ENCODE measurements at places on chromosomes 4 and X. TPM values are rescaled to one million over a fixed set of nuclear protein-coding genes. Genes with fewer than 3 reads are reported as not detected.
A peak's percentile ranks its signal among the peaks of the same experiment; 100 is the strongest.

GRCh38 chrX:38117485-38117884 lies 103.2 kb downstream of the SRPX start:
- no peaks in the 10 kb centered on the region for H3K36me3 ChIP-seq
- H3K27me3 ChIP-seq: no peaks in the 10 kb centered on the region
- no peak overlapping the region for H3K27ac ChIP-seq
- DNase-seq: no peak
- no peaks in the 10 kb centered on the region for H3K4me1 ChIP-seq

DNA sequence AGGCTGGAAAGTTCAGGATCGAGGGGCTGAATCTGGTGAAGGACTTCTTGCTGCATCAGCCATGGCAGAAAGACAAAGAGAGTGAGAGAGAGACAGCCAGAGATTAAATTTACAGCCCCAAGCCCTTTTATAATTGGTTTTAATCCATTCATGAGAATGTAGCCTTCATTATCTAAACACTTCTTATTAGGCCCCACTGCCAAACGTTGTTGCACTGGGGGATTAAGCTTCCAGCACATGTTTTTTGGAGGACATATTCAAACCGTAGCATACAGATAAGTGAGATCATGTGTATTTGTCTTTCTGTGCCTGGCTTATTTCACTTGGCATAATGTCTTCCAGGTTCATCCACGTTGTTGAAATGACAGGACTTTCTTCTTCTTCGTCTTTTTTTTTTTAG lies 524.7 kb downstream of the SPRY1 start:
- H3K27ac ChIP-seq: no peak overlapping the region
- H3K4me1 ChIP-seq: no peaks in the 10 kb centered on the region
- no peak for DNase-seq
- no peaks in the 10 kb centered on the region for H3K27me3 ChIP-seq
- H3K36me3 ChIP-seq: no peaks in the 10 kb centered on the region

GRCh38 chr4:182337366-182337765 lies 94.2 kb downstream of the TENM3 start:
- H3K27ac ChIP-seq: no peak overlapping the region
- no peak for DNase-seq
- no peaks in the 10 kb centered on the region for H3K27me3 ChIP-seq
- H3K36me3 ChIP-seq: no peaks in the 10 kb centered on the region

DNA sequence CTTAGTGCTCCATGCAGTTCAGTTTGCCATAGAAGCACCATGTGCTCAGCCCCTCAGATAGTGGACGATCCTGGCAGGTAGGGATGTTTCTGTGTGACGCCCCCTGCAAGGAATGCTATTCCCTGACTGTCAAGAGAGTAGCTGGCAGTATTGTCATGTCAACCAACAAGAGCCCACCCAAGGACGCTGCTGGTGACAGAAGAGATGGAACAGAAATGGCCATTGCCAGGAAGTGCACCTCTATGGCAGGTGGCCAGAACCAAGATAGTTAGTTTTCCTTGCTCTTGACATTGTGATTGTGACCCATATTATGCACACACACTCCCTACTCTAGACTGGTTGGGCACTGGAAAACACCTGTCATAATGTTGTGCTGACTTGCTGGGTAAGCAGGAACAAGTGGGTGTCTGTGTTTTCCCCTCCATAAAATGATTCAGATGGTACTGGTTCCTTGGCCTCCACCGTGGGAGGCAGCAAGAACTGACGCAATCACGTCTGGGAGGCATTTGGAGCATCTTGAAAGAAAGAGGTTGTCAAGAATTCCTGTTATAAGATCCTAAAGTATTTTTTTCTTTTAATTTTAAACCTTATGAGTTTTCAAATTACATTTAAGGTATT lies 507.9 kb downstream of the MID1IP1 start:
- no peaks in the 10 kb centered on the region for H3K36me3 ChIP-seq
- H3K4me1 ChIP-seq: peaks cover 42% of the 10 kb centered on the region
- H3K4me3 ChIP-seq: peak overlapping the region; percentile 41
- no peaks in the 10 kb centered on the region for H3K27me3 ChIP-seq
- H3K27ac ChIP-seq: peak overlapping the region; percentile 84

DNA sequence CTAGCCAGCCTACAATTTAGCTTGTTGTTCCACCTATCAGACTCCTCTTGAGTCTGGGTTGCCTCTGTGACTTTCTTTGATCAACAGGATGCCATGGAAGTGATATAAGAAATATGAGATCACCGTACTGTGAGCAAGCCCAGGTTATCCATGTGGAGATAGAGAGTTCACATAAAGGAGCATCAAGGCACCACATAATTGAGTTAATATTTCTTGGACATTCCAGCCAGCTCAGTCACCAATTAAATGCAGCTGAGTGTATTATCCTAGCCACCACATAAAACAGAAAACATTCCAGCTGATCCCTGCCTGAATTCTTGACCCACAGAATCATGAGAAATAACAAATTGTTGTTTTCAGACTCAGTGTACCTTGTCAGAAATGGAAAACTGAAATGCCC lies 253.6 kb downstream of the PPP1R2C start:
- H3K36me3 ChIP-seq: no peaks in the 10 kb centered on the region
- H3K27ac ChIP-seq: no peak overlapping the region
- H3K4me3 ChIP-seq: no peak overlapping the region
- H3K27me3 ChIP-seq: no peaks in the 10 kb centered on the region

- H3K4me1 ChIP-seq: no peaks in the 10 kb centered on the region
- no peak overlapping the region for H3K4me3 ChIP-seq
- H3K27ac ChIP-seq: no peak overlapping the region
- H3K27me3 ChIP-seq: no peaks in the 10 kb centered on the region
- H3K36me3 ChIP-seq: no peaks in the 10 kb centered on the region
Observed at GRCh38 chr4:107705742-107706556, 14.1 kb downstream of the PAPSS1 start.

DNA sequence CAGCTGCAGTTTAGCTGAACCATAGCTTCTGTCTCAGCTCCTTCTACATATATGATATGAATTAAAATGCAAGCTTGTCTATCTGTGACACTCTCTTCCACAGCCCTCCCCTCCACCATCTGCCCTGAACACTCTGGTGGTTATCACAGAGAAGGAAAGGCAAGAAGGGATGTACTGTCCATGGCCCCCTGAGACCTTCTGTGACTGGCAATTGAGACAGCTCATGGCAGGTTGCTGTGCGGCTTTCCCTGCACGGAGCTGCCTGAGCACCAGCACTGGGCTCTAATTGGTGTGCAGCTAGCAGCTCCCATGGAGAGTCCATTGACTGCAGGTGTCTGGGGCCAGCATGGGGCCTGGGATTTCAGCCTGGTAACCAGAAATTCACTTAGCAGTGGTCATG lies 109.8 kb upstream of the ANXA3 start:
- H3K27me3 ChIP-seq: no peaks in the 10 kb centered on the region
- no peaks in the 10 kb centered on the region for H3K36me3 ChIP-seq
- DNase-seq: no peak
- no peak overlapping the region for H3K27ac ChIP-seq
- no peaks in the 10 kb centered on the region for H3K4me1 ChIP-seq
- no peak overlapping the region for H3K4me3 ChIP-seq

GRCh38 chr4:177441061-177441802 lies 1.0 kb downstream of the AGA start:
- H3K36me3 ChIP-seq: peaks cover 3% of the 10 kb centered on the region
- no peaks in the 10 kb centered on the region for H3K27me3 ChIP-seq
- H3K4me1 ChIP-seq: peaks cover 12% of the 10 kb centered on the region
- peak overlapping the region; percentile 91 for H3K4me3 ChIP-seq
- peak; percentile 13 for DNase-seq
- H3K27ac ChIP-seq: peak overlapping the region; percentile 83

DNA sequence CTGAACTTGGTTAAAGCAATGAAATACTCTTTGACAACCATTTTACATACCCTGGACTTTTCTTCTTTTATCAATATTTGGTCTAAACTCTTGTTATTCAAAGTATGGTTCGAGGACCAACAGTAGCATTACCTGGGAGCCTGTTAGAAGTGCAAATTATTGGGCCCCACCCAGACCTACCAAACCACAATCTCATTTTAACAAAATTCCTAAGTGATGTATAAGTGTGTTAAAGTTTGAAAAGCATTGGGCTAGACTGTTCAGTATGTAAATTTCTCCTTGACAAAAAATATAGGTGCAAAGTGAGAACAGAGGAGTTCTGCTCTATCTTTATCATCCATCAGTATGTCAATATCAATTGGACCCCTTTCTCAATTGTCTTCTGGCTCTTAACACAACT lies 67.1 kb downstream of the PGRMC1 start:
- no peak overlapping the region for H3K27ac ChIP-seq
- no peak for DNase-seq
- no peaks in the 10 kb centered on the region for H3K4me1 ChIP-seq
- H3K36me3 ChIP-seq: no peaks in the 10 kb centered on the region
- H3K27me3 ChIP-seq: peaks cover 2% of the 10 kb centered on the region

- no peak overlapping the region for H3K4me3 ChIP-seq
- H3K36me3 ChIP-seq: no peaks in the 10 kb centered on the region
- H3K27ac ChIP-seq: no peak overlapping the region
- H3K27me3 ChIP-seq: no peaks in the 10 kb centered on the region
Observed at GRCh38 chrX:69186651-69187050, 21.4 kb upstream of the PJA1 start.

DNA sequence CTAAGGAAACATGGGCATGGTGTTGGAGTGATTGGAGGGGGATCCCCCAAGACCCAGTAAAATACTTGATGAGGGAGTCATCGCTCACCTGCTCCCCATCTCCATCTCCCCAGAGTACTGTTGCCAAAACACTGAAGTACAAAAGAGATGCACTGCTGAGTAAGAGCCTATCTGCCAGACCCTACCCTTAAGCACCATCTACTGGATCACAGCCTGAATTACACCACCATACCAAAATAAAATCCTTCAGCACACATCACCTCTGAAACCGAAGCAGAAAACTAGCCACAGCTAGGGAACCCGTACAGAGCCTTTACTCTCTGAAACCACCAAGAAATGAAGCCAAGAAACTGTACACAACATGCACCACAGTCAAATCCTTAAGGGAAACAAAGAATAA lies 466.3 kb upstream of the ACTRT1 start:
- no peak overlapping the region for H3K27ac ChIP-seq
- H3K36me3 ChIP-seq: no peaks in the 10 kb centered on the region
- no peak overlapping the region for H3K4me3 ChIP-seq
- no peaks in the 10 kb centered on the region for H3K4me1 ChIP-seq
- no peak for DNase-seq
- no peaks in the 10 kb centered on the region for H3K27me3 ChIP-seq

DNA sequence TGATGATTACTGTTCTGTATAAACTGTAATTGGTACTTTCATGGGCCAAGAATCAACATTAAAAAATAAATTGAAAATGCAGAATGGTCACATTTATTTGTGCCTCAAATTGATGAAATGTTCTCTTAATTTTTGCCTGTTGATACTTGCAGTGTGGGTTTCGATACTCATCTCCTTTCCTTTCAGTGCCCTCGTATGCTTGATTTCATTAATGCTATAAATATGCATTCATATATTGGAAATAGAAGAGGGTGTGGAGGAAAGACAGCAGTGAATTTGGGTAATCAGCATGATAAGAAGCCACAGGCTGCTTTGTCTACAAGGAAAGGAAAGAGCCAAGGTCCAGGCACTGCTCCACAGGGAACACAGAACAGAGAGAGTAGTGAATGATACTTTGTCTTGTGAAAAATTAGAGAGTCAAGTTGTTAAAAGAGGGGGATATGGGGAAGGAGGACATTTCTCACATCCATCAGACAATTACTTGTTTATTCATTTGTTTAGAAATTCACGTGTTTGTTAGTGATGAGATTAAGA lies 1.0 kb upstream of the DDX60 start:
- no peak for DNase-seq
- peak overlapping the region; percentile 95 for H3K27ac ChIP-seq
- H3K4me3 ChIP-seq: peak overlapping the region; percentile 88

DNA sequence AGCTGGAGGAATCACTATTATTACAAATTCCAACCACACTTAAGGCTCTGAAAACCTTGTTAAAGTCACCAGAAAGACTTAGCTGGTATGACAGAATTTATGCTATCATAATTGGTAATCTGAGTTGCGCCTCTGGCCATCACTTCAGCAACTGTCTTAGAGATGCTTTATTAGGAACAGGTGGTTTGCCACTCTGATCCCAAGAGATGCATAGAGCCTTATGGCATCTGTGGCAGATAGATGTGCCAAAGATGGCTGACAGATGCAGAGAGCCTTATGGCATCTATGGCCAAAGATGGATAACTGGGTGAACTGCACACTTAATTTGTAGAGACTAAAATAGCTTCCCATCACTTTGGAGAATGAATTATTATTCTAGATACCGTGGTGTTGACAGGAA lies 32.3 kb upstream of the PLAC8 start:
- H3K36me3 ChIP-seq: no peaks in the 10 kb centered on the region
- H3K4me3 ChIP-seq: no peak overlapping the region
- no peak for DNase-seq
- no peak overlapping the region for H3K27ac ChIP-seq

DNA sequence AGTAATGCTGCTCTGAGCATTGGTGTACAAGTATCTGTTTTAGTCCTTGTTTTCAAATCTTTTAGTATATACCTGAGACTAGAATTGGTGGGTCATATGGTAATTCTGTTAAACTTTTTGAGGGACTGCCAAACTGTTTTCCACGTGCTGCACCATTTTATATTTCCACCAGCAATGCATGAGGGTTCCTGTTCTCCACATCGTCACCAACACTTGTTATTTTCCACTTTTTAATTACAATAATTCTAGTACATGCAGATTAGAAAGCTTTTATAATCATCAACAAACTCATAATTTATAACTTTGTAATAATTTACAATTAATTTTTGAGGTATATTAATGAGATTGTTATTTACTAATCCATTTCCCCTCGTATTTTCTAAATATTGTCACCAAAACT lies 79.4 kb downstream of the CEP135 start:
- no peak for DNase-seq
- no peaks in the 10 kb centered on the region for H3K27me3 ChIP-seq
- H3K27ac ChIP-seq: no peak overlapping the region

DNA sequence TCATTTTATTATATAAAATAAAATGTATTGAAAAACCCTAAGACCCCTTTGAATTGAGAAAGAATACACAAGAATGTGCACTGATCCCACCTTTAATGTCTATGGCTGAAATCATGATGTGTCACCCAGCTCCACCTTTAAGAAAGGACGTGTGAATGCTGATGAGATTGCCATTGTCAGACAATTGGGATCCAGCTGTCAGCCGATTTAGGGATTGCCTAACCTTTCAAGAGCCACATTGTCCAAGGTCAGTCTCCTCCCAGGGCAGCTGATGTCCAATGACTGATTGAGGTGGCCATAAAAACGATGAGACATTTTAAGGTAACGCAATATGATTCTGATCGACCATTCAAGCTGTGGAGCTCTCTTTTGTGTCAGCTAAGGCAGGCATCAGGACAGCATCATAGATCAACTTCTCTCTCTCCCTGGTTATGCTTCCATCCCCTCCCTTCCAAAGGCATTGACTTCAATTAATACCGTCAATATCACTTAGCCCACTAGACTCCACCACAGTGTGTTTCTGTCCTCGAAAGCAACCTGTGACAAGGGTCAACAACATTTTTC lies 1676.4 kb downstream of the PCDH7 start:
- H3K27me3 ChIP-seq: no peaks in the 10 kb centered on the region
- H3K4me3 ChIP-seq: no peak overlapping the region
- no peaks in the 10 kb centered on the region for H3K36me3 ChIP-seq
- no peak overlapping the region for H3K27ac ChIP-seq
- no peaks in the 10 kb centered on the region for H3K4me1 ChIP-seq
- no peak for DNase-seq

The CFI gene
- total RNA-seq: not detected

The PNMA6F gene
- not detected for total RNA-seq

The CT55 gene
- total RNA-seq: not detected

The HHIP gene
- total RNA-seq: not detected

The CFAP99 gene
- total RNA-seq: not detected

The DUSP21 gene
- total RNA-seq: not detected

The ODAPH gene
- 0.29 TPM for total RNA-seq

The ERAS gene
- total RNA-seq: not detected

The ACSL4 gene
- total RNA-seq: 43.9 TPM

The HSFX4 gene
- not detected for total RNA-seq
